ENCODE measurements at places on chromosomes 5 and 9. TPM values are rescaled to one million over a fixed set of nuclear protein-coding genes. Genes with fewer than 3 reads are reported as not detected.

Gene SOX30
- total RNA-seq: 0.11 TPM

Gene CCL28
- total RNA-seq: 13.0 TPM

Gene NR4A3
- total RNA-seq: 169 TPM

Gene PDE4D
- 102 TPM for total RNA-seq

Gene ZNF883
- total RNA-seq: 0.16 TPM

Gene SLIT3
- 8.1 TPM for total RNA-seq

Gene GRXCR2
- total RNA-seq: not detected

Gene FOXD4L6
- total RNA-seq: 0.18 TPM

Gene NUTM2G
- total RNA-seq: not detected

Gene MYOT
- total RNA-seq: not detected
